ENCODE measurements at places on chromosomes 7 and 10.

- no peak for DNase-seq
These were observed 64.2 kb upstream of the DKK1 start for GRCh38 chr10:52249850-52250395.

- no peak for DNase-seq
These were observed 16.3 kb upstream of the ORAI2 start for GRCh38 chr7:102417105-102417504.

DNA sequence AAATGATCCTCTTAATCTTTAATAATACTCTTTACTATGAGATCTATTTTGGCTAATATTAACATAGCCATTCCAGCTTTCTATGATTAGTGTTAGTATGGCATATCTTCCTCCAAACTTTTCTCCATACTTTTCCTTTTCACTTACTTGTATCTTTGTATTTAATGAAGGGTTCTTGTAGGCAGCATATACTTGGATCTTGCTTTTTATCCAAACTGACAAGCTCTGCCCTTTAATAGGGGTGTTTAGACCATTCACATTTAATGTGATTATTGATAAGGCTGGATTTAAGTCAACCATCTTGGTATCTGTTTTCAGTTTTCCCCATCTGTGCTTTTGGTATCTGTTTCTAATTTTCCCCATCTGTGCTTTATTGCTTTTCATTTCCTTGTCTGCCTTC, 59.7 kb upstream of the ATP6V0A4 start:
- DNase-seq = no peak

- DNase-seq = no peak
These were observed 18.3 kb downstream of the GOT1 start for GRCh38 chr10:99412099-99412498.

DNA sequence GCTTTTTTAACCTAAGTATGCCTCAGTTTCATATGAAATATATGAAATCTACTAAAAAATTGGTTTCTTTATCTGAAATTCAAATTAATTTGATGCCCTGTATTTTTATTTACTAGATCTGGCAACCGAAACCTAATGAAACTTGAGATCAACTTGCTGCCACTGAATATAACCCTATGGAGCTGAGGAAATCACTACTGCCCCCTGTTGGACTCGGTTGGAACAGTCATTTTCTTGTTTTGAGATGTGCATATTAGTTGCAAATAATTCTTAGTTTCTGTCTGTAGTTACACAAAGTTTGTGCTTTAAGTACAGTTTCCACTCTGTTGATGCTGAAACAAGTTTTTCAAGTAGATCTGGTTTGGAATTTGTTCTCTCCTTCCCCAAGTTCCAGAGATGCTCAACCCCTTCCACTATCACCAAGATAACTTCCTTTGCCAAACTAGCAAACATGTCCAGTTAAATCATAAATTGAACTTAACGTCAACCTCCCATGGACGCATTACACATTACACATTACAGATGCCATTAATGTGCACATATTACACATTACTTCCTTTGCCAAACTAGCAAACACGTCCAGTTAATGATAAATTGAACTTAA, 22.2 kb upstream of the EXOC4 start:
- DNase-seq = peak; percentile 15

DNA sequence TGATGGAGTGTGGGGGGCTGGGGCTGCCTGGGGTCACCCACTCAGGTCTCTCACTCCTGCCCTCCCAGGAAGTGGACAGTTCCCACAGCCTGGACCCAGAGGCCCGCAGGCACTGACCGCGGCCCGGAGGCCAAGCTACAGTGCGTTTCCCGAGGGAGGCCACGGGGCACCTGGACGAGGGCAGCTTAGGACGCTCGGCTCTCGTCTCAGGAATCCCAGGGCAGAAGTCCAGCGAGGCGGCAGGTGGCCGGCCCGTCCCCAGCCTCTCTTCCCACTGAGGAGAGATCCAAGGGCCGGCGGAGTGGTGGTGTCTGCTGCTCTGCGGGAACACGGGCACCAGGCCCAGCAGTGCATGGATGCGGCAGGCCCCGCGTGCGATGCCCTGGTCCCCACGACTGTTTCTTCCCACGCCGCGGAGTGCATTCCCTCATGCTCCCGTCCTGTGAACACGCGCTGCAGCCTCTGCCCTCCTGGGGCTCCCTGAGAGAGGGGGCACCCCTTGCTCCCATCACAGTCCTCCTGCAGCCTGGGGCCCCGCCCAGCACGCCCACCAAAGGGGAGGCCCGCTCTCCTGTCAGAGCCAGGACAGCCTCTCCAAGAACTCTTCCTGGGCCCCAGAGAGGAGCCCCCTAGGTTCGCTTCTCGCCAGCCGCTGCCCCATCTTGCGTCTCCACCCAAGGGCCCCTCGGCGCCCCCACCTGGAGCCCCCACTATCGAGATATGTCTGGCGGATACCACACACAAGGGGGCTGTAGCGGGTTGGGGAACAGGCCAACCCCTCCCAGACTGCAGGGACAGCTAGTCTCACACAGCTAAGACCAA, 24.3 kb upstream of the GPR146 start:
- DNase-seq = no peak

- peak; percentile 69 for DNase-seq
These were observed 82.7 kb upstream of the C1GALT1 start for GRCh38 chr7:7099584-7100014.

- no peak for DNase-seq
These were observed 113.4 kb upstream of the AHR start for GRCh38 chr7:17184805-17185689.

GRCh38 chr10:28837613-28838390, 160.5 kb downstream of the BAMBI start:
- no peak for DNase-seq

DNA sequence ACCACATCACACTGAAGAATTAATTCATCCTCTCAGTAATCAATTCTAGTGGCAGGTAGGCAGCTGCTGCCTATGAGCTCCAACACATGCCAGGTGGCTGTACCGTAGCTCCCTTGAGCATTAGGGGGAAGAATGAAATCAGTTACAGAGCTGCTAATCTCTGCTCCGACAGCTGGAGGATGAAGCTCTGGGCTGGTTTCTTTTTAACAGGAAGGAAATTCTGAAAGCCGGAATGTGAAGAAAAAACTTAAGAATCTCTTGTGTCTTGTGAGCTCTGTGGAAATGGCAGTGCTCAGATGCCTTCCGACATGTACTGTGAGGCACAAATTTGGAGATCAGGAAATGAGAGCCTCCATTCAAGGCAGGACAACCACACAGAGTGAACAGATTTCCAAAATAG, 2.8 kb upstream of the AHCYL2 start:
- DNase-seq = no peak

DNA sequence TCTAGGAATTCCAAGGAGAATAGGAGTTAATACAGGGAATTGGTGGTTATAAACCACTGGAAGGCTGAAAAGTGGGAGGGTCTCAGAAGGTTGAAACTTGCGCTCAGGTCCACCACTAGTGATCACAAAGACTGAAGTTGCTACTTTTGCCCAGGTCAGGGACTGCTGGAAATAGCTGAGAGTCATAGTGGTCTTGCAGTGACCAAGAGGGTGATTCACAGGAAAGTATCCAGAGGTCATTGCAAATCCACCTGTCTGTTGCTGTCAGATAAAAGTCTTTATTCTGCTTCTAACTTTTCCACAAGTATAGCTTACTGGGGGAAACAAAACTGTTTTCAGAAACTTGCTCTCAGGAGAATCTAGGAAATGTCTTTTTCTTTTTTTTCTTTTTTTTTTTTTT, 211.5 kb upstream of the PRSS1 start:
- DNase-seq = no peak

DNA sequence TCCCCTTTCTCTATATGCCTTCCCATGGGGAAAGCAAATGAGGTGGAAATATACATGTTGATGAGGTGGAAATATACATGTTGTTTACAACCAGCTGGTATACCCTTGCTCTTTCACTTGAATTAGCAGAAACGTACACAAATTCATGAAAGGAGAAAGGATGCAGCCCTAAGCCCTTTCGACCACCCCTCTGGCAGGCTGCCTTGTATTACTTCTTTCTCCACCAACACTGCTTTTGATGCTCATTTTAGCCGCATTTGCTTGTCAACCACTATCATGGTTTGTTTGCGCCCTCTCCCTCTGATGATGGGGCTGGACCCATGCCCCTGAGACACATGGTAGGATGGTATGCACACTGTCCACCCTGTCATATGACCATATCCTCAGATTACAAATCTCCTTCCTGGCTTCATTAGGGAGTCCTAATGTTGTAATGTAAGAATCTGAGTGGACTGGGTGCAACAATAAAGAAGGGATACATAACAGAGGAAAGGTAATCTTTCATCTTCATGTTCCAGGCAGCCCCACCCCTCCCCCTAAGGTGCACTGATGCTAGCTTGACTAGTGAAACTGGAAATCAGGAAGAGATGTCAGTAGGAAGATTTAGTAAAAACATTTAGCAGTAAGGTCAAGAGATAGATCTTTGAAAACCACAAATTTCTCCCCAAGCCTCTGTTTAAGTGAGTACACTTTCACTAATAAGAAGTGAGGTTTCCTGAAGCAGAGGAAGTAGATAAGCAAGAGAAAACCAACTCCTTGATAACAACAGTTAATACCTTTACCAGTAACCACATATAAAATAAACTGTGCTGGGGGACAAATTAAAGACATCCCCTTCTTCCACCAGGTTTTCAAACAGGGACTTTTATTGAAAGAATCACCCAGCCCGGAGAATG, 536.8 kb upstream of the NRP1 start:
- DNase-seq = no peak

DNA sequence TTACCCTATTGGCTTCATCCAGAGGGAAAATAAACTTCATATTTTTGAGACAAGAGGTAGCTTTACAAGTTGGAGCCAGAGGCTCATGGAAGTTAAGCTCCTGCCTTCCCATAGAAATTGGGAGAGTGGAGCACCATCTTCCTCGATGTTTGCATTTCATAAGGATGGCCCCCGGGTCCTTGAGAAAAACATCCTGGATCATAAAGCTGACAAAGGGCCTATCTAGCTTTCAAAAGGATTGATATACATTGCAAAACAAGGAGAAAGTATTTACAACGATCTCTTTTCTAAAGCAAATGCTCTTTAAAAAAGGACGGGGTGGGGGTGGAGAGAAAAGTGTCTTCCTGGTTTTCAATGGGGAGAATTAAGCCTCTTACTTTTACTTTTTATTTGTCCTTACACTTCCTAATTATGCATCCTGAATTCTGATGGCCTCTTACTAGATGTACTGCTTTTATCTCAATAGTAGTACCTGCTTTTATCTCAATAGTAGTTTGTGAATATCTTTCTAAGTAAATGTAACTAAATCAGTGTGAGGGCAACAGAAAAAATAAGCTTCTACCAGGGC, 65.6 kb downstream of the PTPRZ1 start:
- no peak for DNase-seq

GRCh38 chr10:27600930-27601329, 96.8 kb downstream of the RAB18 start:
- DNase-seq = no peak

- no peak for DNase-seq
These were observed 77.1 kb downstream of the BMPER start for GRCh38 chr7:33982425-33982786.

DNA sequence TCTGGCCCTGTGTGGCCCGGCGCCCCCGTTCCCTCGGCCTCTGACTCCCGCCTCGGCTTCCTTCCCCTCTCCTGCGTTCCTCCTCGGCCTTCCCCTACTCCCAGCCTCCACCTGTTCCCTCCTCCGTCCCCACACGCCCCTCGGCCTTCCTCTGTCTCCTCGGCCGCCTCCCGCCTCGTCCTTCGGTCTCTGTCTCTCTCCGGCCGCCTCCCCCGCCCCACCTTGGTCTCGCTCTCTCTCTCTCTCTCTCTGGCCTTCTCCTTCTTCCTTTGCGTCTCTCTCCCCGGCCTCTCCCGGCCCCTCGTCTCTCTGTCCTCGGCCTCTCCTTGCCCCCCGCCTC, 588 bp downstream of the GET4 start:
- DNase-seq = no peak

DNA sequence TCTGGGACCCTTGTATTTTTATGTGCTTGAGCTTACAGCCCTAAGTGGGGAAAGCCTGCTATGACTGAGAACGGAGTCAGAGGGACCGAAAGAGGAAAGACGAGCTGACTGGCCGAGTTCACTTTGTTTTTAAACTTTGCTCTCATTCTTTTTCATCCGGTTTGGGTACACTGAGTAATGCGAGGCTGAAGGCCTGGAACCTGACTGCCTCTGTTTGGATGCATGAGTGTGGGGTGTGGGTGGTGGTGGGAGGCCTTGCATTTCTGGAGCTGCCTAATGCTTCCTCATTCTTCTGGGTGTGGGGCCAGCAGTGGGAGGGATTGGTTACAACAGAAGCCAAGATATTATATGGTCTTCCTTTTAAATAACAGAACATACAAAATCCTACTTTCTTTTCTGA, 155.5 kb downstream of the BUB3 start:
- DNase-seq = no peak

DNA sequence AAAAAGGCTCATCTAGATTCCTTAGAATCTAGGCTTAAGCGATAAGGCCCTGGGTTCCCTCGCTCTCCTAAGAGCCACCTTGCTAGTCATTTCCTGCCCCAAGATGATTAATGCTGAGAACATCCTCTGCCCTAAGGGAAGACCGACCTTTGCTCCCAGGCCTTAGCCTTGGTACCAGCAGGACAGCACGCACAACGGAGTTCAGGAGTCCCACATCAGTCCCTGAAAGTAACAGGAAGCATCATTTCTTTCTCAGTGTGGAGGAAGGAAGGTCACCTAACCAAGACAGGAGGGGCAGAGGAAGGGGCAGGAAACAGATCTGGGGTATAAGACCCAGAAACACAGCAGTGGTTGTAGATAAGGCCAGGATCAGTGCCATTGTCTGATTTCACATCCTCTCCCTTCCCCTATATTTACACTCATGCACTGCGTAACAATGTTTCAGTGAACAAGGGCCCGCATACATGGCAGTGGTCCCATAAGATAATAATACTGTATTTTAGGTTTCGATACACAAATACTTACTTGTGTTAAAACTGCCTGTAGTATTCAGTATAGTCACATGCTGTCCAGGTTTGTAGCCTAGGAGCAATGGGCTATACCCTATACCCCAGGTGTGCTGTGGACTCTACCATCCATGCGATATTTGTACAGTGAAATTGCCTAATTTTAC, 8.1 kb upstream of the FAM107B start:
- DNase-seq = no peak

- no peak for DNase-seq
These were observed 733.6 kb downstream of the TNS3 start for GRCh38 chr7:46848311-46848710.

DNA sequence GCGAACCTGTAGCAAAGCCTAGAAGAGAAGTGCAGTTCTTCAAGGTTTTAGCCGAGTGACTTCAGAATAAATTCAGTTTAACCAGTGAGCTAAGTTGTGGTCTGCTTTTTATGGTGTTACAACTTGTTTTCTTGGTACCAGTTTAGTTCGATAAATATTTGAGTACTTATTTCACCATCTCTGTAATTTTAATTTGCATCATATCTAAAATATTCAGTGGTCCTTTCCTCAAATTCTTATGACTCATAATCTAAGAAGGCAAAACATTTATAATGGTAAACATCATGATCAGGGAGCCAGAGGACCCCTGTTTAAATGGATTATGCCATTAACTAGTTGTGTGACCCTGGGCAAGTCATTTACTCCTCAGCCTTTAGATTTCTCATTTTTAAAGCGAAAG, 4.1 kb upstream of the BMPER start:
- no peak for DNase-seq

GRCh38 chr7:154372011-154372601, 319.9 kb downstream of the DPP6 start:
- DNase-seq = no peak
